ENCODE measurements at places on chromosomes 2 and 18.

GRCh38 chr18:51211552-51211951 lies 14.1 kb upstream of the MEX3C start:
- DNase-seq = no peak

GRCh38 chr18:498931-499775 lies 1.3 kb downstream of the COLEC12 start:
- no peak for DNase-seq

DNA sequence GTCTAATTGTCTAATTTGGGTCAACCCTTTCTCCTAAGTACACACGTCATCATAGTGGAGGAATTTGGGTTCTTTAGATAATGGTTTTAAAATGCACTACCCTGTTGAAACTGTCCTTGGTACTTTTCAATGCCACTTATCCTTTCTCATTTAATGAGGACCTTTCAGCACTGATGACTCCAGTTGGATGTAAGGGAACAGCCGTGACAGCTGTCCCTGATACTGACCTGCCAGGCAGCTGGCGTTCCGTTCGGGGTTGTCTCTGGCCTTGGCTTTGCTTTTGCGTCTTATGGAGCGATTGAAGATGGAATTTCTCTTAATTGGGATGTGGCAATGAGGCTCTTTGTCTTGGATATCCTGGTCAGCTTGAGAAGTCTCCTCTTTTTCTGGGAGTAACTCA lies 38.7 kb downstream of the NGEF start:
- no peak for DNase-seq

DNA sequence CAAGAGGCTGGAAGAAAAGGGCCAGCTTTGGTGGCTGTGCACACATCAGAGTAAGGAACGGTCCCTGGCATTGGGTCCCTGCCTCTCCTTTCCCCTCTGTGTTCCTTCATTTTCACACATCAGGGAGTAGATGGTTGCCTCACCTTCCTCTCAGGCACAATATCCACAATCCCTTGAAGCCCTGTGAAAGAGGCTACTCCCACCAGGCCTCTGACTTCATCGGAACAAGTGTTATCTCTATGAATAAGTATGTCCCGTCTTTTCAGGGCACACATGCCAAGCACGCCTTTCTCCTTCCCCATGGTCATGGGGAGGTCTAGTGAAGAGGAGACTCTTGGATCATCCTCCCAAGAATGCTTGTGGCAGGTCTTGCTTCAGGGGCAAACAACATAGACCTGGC lies 61.2 kb upstream of the LMAN1 start:
- no peak for DNase-seq

- DNase-seq = no peak
Measured at GRCh38 chr2:126882181-126882580, 16.5 kb upstream of the TEX51 start.

DNA sequence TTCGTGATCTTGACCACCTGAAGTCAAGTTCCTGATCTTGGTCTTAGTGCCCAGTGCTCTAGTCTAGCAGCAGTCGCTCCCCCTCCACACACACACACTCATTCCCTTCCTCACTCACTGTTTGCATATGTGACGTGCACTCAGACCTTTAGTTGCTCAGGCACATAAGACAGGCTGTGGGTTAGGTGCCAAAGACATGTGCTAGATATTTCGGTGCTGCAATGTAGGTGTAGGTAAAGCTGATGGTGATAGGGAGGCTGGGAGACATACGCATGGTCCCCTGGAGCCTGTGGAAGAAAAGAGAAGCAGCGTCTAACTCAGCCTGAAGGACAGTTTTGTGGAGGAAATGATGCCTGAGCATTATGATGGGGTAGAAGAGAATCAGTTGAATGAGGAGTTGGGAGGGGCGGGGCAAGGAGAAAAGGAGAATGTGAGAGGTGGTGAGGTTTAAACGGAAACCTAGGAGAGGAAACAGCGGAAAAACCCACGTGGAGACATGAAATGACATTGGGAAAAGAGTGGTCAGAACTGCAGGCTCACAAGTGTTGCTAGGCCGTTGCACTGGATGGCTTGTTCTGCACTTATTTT lies 3.8 kb downstream of the TTC39C start:
- DNase-seq = no peak

GRCh38 chr2:17800693-17801458 lies 15.4 kb upstream of the MSGN1 start:
- DNase-seq = peak; percentile 26

GRCh38 chr2:50607721-50608120 lies 424.2 kb downstream of the NRXN1 start:
- no peak for DNase-seq

- no peak for DNase-seq
Measured at GRCh38 chr2:62435720-62436119, 70.3 kb downstream of the TMEM17 start.

DNA sequence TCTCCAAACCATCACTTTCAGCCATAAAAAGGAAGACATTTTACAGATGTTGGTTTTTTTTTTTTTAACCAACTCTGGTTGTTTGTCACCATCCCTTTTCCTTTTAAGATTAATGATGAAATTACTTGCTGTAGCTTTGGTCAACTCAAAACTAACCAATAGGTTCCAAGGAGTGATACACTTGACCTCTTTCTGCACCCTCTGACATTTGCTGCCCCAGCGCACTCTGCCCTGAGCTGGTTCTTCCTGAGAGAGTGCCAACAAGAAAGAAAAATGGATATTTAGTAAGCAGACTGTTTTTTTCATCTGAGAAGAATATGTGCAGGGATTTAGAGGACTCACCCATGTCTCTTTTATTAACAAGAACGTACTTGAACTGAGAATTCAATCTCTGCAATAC lies 520.0 kb downstream of the TXNL1 start:
- DNase-seq = no peak

DNA sequence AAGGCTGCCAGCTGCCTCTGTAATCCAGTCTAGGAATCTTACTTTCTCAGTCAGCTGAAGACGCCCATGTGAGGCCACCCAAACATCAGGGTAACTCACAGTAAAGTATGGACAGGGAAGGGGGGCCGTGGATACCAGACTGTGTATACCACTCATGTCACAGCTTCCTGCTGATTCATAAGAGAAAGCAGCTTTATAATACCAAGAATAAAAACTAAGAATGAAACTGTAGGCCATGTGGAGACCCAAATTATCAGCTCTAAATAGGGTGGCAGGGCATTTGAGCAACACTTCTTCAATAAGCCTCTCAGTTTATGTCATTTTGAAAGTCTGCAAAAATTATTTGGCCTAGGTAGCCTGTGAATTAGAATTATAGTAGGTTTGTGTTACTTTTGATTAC lies 115.0 kb upstream of the CDCA7 start:
- DNase-seq = no peak

- no peak for DNase-seq
Measured at GRCh38 chr2:45728458-45728942, 77.0 kb downstream of the PRKCE start.

DNA sequence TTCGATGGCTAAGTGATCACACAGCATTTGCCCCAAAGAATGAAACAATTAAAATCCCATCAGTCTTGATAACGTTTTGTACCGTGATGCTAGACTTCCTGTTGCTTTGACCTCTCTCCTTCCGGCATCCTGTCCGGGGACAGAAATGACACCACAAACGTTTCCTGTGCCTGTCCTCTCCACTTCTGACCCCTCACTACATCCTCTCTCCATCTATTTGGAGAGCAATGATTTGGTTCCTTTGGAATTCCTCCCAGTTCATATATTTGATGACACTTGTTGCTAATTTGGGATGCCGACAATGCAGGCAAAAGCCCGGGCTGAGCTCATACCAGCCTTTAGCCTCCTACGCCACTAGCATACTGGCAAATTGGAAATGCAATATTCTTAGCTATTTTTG lies 151.2 kb upstream of the CCDC68 start:
- no peak for DNase-seq

GRCh38 chr18:8660316-8660715 lies 45.0 kb upstream of the MTCL1 start:
- peak; percentile 35 for DNase-seq

DNA sequence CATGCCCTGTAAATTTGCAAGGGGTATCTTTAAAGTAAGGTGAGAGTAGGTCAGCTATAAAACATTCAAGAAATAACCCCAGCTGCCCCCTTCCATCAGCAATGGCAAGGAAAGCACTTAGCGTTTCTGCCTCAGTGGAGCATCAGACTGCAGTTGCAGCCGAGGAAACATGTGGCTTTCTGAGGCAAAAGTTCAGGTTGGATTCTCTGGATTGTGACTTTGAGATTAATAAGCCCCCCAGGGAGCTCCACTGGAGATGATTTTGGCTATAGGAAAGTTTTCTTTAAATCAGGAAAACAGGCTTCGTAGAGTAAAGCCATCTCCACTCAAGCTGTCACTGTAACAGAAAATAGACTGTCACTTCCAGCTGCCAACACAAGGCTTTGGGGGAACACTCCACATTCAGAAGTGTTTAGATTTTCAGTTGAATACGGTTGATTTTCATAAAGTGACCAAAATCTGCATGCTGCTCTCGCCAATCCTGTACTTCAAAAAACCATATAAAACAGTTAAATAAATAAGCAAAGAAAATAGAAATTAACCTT lies 15.3 kb upstream of the RIT2 start:
- DNase-seq = no peak

DNA sequence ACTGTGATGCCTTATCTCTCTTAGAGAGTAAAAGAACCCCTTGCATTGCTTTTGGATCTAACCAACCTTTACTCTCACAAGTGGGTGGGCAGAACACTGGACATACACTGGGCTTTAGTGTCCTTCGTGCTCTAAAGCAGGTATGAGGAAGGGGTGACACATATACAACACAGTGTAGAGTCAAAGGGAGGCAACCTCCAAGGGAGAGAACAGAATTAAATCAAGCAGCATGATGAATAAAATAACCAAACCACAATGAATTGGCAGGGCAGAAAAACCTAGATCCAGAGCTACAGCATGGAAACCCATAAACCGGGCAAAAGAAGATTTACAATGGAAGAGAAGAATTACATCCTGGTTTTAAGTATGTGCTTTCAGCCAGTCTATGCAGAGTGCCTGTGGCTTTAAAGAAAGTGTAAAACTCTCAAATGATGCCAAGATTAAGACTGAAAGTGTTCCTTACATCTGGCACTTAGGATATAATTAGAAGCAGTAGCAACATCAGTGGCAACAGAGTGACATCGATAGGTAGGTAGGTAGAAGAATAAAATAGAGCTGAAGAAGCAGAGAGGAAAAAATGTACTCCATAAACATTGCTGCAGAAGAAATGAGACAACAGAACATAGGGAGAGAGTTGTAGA lies 191.7 kb upstream of the ZC3H15 start:
- no peak for DNase-seq

- peak; percentile 37 for DNase-seq
Measured at GRCh38 chr2:57882895-57883515, 163.6 kb upstream of the VRK2 start.

Data from NCI-H1417 (cell line).